ENCODE measurements at places on chromosomes 3 and 15.
A peak's percentile ranks its signal among the peaks of the same experiment; 100 is the strongest.

GRCh38 chr15:76994971-76995945, at the start of gene PSTPIP1:
PSTPIP1 (plus strand) TSS chr15:76995126; CDS start chr15:76995574, 448 bp downstream.
- peak; percentile 63 for DNase-seq

- DNase-seq, result no peak
These were observed 441.9 kb downstream of the PLOD2 start for GRCh38 chr3:145719114-145719513.

GRCh38 chr15:75673426-75674235, 25.9 kb downstream of the SNX33 start:
- DNase-seq, result no peak

GRCh38 chr15:56731548-56731947, 1.8 kb downstream of the ZNF280D start:
- no peak for DNase-seq

DNA sequence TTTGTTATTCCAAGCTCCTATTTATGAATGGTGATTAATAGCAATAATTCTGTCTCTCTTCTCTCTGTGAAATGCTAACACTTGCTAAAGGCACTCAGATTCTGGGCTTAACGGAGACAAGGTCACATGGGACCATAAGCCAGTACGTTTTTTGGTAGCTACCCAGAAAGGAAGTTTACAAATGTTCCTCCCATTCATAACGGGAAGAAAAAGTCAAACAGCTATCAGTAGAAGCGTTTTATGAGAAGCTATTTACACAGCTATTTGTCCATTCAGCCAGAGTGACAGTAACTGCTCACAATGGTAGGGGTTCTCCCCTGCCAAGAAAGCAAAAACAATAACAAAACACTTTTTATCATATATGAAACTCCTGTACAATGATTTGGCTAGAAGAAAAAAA, 51.5 kb downstream of the ZMAT3 start:
- no peak for DNase-seq

GRCh38 chr15:88115486-88116152, 140.9 kb downstream of the NTRK3 start:
- no peak for DNase-seq

- DNase-seq, result no peak
These were observed 106.9 kb upstream of the RNU6-1 start for GRCh38 chr15:67946701-67947100.

DNA sequence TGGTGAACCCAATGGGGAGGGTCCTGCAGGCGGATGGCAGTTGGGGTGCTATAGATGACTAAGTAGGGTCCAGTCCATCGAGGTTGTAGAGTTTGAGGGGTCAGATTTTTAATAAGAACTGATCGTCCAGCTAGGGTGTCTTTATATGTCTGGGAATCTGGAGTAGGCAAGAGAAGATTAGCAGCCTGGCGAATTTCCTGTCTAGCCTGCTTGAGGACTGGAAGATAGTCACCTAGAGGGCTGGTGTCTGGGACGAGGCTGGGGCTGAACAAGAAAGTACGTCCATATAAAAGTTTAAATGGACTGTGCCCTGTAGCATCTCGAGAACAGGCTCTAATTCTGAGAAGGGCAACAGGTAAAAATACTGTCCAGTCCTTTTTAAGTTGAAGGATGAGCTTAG, 6.7 kb upstream of the IP6K2 start:
- no peak for DNase-seq

GRCh38 chr3:52606373-52607085, 70.1 kb downstream of the UQCC5 start:
- DNase-seq, result no peak

- DNase-seq, result no peak
These were observed 41.6 kb downstream of the MB21D2 start for GRCh38 chr3:192875971-192876565.

GRCh38 chr3:108877901-108878300, 55.3 kb downstream of the TRAT1 start:
- no peak for DNase-seq

GRCh38 chr15:75891895-75892294, 11.8 kb upstream of the FBXO22 start:
- no peak for DNase-seq

DNA sequence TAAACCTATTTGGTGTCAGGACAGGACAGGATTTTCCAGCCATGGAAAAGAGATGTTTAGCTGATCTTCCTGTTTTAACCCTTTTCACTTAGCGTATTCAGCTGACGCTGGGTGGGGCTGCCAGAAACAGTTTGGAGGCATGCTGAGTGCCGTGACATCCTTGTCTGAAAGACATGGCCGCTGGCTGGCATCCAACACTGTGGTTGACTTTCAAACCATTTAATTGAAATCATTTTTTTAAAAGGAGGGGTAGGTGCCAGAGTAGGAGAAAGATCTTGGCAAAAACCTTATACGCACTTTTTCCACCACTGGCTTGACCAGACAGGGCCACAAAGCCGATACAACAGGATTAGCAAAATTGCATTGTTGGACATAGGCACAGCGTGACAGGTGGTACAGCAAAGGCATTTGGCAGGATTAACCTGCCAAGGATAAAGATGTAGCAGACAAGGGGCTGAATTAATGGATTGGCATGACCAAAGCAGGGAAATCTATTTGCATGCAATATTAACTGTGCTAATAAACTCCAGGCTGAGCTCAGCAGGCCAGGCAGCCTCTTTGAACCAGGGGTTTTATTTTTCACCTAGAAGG, 131.8 kb upstream of the TOPAZ1 start:
- no peak for DNase-seq

- DNase-seq, result no peak
These were observed 105.9 kb upstream of the AKAP13 start for GRCh38 chr15:85274315-85275050.

DNA sequence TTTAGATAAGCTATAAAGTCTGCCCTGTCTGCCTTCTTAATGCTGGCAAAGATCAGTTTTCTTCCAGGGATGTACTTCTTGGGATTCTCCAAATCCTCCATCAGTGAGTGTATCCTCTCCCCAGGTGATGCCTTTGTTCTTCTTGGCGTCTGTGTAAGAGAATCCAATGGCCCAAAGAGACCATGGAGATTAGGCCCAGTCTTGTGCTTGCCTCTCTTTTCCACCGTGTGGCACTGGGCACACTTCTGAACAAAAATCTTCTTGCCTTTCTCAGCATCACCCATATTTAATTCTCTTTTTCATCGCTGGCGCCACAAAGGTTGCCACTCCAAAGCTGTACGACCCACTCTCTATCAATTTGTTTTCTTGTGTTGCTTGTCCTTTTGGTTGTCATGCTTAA, 32.2 kb upstream of the TAMM41 start:
- no peak for DNase-seq

Measured in stimulated activated CD4-positive, alpha-beta T cell treated with anti-CD3 and anti-CD28 coated beads, Interleukin-4, amount 100 ng/mL, for 4 hours (primary cell).